Skeletal muscle cell (primary cell): ENCODE measurements at places on chromosomes 12 and 14.

DNA sequence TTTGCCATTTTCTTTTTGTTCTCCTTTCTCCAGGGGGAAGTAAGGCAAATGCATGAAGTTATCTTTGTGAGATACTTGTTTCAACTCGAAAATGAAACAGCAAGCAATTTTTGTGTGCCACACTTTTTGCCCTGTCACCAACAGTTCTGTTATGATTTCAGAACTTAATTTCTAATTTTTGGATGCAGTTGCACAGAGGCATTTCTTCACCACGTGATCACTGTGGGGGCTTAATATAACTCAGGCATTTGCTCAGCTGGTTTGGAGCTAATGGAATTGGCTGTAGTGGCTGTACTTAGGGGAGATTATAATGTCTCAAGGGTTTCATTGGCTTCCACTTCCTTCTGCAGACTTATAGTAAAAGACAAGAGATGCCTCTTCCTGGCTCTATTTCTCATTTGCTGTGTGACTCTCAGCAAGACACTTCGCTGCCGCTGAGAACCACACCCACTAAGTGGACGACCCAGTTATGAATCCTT is 452.4 kb downstream of the RAD51B start:
- no peak for DNase-seq

GRCh38 chr14:24232645-24233537 is at the start of gene GMPR2:
Gene GMPR2 (plus strand): TSS chr14:24232929. CDS start chr14:24233254, 325 bp downstream.
- DNase-seq, result no peak

- DNase-seq, result no peak
Observed at GRCh38 chr14:89309670-89310177, 107.3 kb downstream of the FOXN3 start.

- DNase-seq, result no peak
Observed at GRCh38 chr14:94138251-94138650, 8.8 kb upstream of the IFI27L2 start.

GRCh38 chr12:89016970-89017778 is 335.1 kb downstream of the DUSP6 start:
- DNase-seq, result no peak

- no peak for DNase-seq
Observed at GRCh38 chr12:117427211-117427610, 65.8 kb upstream of the NOS1 start.

GRCh38 chr14:23437133-23438100 is 2.0 kb upstream of the MYH7 start:
- no peak for DNase-seq

- DNase-seq, result no peak
Observed at GRCh38 chr12:63889721-63890509, 45.4 kb downstream of the SRGAP1 start.

- DNase-seq, result no peak
Observed at GRCh38 chr12:109476807-109477184, 304 bp downstream of the KCTD10 start.

- no peak for DNase-seq
Observed at GRCh38 chr12:122889761-122890520, 6.0 kb downstream of the VPS37B start.
